ENCODE measurements at places on chromosomes 6 and 20.

- DNase-seq = no peak
Observed at GRCh38 chr6:154908723-154909122, 86.4 kb upstream of the TIAM2 start.

- no peak for DNase-seq
Observed at GRCh38 chr6:162750776-162751175, 23.0 kb downstream of the PACRG start.

- DNase-seq = no peak
Observed at GRCh38 chr20:41432746-41433145, 66.1 kb upstream of the EMILIN3 start.

GRCh38 chr20:507006-507758 lies 36.4 kb downstream of the CSNK2A1 start:
- no peak for DNase-seq

DNA sequence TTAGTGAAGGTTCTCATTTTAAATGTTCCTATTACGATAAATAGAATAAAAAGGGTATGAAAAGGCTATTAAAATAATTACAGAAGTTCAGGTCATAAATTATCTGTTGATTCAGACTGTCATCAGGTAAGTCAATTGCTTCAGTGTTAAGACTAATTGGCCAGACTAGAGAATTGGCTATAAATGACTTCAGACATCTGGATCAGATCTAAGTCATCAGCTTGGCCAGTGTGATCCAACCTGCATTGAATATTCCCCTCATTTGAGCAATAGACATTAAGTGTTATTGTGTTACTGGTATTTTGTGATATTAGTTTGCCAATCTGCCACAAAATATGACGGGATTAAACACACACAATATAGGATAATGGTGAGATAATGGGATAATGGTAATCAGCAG lies 377.6 kb upstream of the CITED2 start:
- DNase-seq = no peak
